NCI-H526 treated with DMSO at 0.1 percent for 48 hours (cell line): ENCODE measurements at places on chromosomes 12 and 14.

GRCh38 chr12:102902093-102902492 lies 15.0 kb downstream of the PAH start:
- DNase-seq, result no peak

- no peak for DNase-seq
These were observed 156.7 kb upstream of the DIO3 start for GRCh38 chr14:101404426-101405170.

GRCh38 chr12:45601390-45601789 lies 128.1 kb upstream of the ARID2 start:
- DNase-seq, result no peak

GRCh38 chr14:101834397-101834796 lies 72.9 kb downstream of the PPP2R5C start:
- no peak for DNase-seq

DNA sequence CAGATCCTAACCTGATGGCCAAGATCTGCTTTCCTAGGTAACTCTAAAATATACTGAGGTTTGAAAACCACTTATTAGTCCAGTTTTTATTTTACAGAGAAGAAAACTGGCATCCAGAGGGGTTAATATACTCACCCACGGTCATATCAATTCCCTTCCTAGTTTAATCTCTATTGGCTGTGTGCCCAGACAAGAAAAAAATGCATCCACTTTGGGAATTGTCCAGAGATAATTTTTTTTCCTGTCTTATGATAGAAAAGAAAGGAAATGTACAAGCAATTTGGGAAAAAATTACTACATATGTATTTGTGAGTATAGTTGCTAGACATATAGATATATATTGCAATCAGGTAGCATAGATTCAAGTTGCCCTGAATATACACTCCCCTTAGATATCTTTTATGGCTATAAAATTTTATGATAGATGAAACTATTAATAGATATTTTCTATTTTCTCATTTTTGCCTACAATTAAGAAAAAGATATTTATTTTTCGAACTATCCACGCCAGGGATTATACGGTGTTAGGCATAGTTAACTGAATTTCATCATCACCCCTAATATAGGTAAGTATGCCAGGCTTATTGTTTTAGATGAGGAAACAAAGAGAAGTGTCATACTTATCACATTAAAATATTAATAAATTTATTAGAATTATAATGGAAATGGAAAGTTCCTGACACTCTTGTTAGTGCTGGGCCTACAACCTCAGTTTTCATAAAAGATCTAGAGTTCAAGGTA lies 100.5 kb upstream of the SLC38A2 start:
- DNase-seq, result no peak

DNA sequence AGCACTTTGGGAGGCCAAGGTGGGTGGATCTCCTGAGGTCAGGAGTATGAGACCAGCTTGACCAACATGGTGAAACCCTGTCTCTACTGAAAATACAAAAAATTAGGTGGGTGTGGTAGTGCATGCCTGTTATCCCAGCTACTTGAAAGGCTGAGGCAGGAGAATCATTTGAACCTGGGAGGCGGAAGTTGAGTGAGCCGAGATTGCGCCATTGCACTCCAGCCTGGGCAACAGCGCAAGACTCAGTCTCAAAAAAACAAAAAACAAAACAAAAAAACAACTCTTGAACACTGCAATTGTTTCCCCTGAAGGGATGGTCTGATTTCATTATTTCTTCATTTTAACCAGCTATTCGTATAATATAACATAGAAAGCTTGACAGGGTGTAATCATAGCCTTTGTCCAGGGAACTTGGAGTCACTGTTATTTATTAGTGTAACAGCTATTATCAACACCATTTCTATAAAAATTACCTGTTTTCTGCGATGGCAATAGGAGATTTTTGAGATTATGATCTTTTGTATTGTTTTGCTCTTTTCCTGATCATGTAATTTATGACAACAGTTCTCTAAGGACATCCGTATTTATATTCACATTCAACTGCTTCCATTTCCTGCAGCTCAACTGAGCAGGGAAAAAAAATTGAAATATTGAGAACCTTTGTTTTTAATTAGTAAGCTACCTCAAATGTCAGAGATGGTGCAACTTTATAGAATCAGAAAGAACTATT lies 94.7 kb downstream of the DIP2B start:
- no peak for DNase-seq

GRCh38 chr12:33724867-33725266 lies 285.2 kb upstream of the SYT10 start:
- no peak for DNase-seq

- DNase-seq, result no peak
These were observed 250.1 kb downstream of the MDGA2 start for GRCh38 chr14:47425302-47425701.

GRCh38 chr12:5070090-5070489 lies 26.4 kb downstream of the KCNA5 start:
- DNase-seq, result no peak

- DNase-seq, result no peak
These were observed 505 bp downstream of the HELB start for GRCh38 chr12:66302827-66303169.

DNA sequence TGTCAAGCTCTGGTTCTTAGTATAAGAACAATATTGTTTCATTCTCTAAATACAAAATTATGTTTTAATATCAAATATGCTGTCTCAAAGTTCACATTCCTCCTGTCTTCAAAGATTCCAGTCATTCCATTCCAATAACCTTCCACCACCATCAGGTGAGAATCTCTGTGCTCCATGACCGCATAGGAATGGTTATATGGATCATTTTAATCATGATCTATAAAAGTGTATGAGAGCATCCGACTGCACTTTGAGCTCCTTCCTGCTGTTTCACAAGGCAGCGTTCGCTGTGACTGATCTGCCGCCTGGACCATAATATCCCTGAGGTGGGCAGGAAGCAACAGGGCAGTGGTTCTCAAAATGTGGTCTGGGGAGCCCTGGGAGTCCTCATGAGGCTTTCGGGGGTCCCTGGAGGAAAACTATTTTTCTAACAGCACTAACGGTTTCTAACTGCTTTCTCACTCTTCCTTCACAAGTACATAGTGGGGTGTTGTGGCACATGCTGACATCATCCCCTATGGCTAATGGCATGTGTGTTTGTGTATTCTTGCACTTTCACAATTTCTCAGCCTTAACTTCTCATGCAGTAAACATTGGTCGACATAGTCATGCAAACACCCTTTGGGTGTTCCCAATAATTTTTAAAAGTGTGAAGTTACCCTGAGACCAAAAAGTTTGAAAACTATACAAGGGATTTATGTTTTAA lies 137.4 kb downstream of the ANO2 start:
- DNase-seq, result no peak

- DNase-seq, result no peak
These were observed 127.9 kb upstream of the TMEM132D start for GRCh38 chr12:130031571-130032189.

DNA sequence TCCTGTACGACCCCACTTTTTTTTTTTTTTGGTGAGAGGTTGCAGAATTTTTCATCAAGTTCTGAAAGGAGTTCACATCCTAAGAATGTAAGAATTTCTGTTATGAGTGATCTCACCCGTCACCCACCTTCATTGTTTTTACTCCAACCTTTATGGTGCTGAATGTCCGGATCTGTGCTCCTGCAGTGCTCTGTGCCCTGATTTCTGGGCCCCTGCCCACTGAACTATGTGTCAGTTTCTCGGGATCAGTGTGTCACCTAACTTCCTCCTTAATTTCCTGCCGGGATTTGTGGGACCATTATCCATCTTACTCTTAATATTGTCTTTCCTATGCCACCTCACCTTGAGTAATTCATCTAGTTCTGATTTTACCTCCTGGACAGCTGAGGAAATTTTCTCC lies 11.6 kb downstream of the RASSF8 start:
- no peak for DNase-seq

DNA sequence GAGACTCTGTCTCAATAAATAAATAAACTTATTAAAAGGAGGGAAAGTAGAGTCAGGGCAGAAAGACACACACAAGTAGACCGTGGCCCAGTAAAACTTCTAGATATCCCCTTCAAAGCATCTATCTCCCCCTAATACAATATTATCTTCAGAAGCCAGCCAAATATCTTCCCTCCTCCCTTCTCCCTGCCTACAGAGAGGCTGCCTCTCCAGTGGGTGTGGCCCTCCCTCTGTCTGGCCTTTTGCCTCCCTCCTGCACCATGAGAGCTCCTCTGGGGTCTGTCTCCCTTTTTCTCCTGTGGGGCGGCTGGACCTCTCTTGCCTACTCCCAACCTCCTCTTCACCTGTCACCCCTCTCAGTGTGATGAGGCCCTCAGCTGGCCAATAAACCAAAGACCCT lies 139.2 kb downstream of the EGLN3 start:
- no peak for DNase-seq

DNA sequence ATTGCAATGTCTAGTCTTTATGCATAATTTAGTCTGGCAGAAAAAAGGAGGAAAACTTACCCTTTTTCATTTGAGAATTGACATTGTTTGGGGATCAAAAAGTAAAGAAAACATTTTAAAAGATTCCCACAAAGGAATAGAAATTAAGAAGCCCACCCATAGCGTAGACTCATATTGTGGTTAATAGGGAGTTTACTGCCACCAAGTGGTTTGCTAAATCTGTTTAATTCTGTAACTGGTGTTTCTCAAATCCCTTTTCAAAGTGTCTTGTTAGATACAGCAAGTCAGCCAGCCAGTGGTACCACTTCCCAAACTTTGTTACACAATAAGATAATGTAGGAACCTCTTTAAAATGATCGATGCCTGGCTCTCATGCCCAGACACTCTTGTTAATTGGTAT lies 180.3 kb downstream of the IPO8 start:
- no peak for DNase-seq

DNA sequence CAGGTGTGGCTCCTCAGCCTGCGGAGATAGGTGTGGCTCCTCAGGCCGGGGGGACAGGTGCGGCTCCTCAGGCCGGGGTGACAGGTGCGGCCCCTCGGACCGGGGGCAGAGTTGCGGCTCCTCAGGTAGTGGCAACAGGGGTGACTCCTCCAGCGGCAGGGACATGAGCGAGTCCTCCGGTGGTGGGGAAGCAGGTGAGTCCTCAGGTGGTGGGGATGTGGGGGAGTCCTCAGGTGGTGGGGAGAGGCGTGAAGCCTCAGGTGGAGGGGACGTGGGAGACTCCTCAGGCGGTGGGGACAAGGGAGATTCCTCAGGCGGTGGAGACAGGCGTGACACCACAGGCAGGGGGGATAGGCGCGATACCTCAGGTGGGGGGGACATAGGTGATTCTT lies 9.2 kb downstream of the KMT2D start:
- no peak for DNase-seq

- DNase-seq, result no peak
These were observed 84.0 kb downstream of the RNF34 start for GRCh38 chr12:121483949-121484348.

DNA sequence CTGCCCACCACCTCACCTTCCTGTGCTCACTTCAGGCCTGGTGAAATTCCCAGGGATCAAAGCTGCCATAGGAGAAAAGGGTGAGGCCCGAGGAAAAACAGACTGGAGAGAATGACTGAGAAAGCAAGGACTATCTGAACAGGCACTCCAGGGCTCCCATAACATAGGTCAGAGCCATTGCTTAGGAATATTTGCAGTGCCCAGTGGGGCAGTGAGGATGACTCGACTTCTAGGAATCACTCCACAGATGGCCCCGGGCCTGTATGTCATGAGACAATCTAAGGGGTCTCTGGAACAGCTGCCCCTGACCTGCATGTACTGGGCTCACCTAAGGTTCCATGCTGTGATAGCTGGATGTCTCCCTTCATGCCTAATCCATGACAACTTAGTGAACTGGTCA lies 51.6 kb downstream of the GPHB5 start:
- no peak for DNase-seq

DNA sequence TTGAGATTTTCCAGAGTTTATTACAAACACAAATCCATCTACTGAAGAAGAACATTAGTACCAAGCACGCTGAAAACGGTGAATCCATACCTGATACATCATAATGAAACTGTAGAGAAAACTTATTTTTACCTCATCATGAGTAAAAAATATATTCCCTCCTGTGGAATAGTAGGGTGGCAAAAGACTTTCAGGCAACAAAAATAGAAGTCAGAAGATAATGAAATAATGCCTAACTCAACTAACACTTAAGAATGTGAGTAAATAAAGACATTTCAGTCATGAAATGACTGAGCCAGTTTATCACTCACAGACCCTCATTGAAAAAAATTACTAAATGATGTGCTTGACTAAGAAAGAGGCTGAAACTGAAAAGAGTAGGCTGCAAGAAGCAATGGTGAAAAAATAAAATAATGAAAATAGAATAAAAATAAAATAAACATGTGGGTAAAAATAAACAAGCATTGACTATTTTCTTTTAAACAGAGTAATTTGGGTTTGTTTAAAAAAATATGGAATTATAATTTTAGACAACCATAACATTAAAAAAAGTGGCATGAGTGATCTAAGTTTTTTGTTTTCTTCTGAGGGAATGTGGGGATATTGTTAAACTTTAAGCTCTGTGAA lies 148.6 kb downstream of the ASCL1 start:
- DNase-seq, result no peak

DNA sequence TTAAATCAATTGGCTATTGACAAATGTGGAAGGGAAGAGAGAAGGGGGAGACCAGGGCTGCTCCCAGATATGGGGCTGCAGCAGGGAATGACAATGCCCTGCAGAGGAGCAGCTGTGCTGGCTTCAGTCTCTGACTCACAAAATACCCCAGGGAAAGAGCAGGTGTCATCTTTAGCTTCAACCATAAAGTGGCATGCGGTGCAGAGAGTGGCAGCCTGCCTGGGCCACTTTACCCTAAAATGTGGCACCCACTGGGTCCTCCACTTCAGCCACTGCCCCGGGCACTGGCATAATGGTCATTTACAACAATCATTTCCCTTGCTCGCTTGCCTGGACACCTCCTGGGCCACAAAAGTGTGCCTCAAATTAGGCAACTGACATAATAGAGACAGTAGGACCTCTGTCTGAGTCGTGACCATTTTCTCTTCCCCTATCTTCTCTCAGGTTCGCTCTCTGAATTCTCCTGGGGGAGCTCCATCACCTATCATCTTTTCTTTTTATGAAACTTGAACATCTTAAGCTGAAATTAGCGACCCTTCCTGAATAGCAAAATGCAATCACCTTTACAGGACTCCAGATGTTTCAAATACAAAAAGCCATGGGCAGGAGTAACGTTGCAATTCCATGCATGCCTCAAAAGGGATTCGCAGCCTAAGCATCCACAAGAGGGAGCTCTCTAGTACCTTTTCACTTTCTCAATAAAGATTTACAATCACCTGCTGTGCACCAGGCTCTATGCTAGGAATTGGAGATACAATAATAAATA lies 179.9 kb upstream of the ATF7IP start:
- peak; percentile 82 for DNase-seq

GRCh38 chr12:90712671-90713070 lies 242.3 kb downstream of the CCER1 start:
- no peak for DNase-seq

- DNase-seq, result no peak
These were observed 53.5 kb downstream of the SLC38A6 start for GRCh38 chr14:61034416-61035120.
